Right atrium auricular region (tissue), 2 donors: ENCODE measurements at places on chromosomes 7 and 10.
A peak's percentile ranks its signal among the peaks of the same experiment; 100 is the strongest.

DNA sequence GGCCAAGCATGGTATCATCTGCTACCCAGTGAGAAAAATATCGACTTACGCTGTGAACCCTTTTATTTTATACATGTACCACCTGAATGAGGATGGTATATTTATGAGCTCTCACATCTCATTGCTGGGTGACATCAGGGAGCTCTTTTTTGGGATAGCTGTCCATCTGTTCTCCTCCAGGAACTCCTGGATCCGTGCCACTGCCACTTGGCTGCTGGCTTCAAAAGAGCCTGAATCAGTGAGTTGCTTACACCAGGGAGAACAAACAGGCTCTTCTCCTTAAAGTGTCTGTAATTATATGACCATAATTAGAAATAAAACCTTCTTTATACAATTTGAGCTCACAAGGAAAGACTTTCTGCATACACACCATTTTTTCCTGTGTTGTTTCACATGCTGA, 106.2 kb downstream of the KAT6B start:
- DNase-seq: peak; percentile 65

DNA sequence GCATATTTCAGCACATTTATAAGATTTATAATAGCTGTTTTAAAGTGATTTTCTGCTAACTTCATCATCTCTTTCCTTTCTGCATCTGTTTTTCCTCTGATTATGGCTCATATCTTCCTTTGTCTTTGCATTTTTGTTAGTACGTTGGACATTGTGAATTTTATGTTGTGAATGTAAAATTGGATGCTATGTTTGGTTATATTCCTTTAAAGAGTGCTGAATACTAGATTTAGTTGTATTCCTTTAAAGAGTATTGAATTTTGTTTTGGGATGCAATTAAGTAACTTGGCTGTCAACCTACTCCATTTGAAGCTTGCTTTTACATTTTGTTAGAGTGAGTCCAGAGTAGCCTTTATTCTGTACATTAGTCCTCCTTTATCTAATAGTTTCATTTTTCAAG, 81.2 kb downstream of the ZNF777 start:
- no peak for DNase-seq

DNA sequence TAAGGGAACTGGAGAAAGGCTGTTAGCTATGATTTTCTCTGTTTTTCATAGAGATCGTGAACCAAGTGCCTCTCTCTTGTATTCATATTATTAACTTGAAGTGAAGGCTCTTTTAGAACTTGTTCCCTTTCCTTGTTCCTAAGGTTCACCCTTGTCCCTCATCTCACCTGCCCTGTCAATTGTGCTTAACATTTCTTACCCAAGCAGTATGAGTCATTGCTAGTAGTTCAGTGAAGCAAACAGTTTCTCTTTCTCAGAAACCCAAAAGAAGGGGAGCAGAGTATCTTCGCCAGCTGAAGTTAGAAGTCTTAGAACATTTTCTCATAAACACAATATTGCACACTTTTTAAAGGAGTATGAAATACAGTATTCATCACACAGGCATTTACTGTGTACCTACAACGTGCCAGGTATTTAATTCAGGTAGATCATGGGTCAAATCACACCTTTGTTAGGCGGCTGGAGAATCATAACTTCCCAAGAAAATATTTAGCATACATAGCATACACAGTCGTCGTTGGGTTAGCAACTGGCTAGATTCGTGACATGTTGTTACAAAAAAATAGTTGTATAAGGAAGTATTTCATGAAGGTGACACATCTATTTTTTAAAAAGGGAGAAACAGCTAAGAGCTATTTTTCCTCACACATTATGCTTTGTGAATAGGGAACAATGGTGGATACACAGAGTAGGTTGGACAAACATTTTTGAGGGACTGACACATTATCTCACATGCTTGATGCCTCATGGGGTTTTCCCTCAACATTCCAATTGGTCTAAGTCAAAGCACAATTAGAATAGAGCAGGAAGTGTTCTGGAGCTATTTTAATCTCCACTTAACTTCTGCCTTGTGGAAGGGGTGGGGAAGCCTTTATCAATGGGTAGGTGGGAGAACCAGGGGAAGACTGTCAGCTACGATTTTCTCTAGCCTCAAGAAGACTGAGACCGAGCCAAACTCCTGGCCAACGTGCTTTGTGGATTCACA, 13.2 kb downstream of the HDAC9 start:
- no peak for DNase-seq

- no peak for DNase-seq
Measured at GRCh38 chr7:107505997-107506673, 36.3 kb downstream of the GPR22 start.

DNA sequence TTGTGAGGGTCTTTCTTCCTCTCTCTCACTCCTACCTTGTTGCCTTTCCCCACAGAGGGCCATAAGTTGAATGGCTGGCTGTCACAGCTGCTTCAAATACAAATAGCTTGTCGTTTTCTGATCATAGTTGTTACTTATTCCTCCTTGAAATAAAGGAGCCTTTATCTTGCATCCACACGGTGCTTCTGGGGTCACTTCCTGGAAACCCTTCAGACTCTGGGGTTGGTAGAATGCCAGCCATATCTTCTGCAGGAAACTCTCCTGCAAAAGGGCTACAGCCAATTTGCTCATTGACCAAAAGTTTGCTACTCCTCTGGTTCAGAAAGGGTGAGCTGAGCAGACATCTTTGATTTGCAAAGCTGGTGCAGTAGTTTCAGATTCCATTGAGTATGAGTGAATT, 70.4 kb downstream of the FAM185A start:
- DNase-seq: no peak

DNA sequence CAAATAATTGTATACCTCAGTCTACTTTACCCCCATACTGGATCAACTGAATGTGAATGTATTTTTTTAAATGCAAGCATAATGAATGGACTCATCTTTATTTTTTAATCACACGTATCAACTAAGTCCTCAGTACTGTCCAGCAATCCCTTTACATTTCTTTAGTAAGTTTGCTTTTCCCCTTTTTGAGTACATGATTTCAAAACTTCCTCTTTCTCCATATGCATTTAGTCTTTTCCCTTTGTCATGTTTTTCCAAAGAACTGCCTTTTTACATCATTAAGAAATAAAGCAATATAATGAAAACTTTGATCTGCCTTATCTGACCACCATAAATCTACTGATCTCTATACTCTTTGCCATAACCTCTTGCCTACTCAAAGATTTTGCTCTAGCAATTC, 182.5 kb upstream of the AKR1E2 start:
- DNase-seq: no peak

DNA sequence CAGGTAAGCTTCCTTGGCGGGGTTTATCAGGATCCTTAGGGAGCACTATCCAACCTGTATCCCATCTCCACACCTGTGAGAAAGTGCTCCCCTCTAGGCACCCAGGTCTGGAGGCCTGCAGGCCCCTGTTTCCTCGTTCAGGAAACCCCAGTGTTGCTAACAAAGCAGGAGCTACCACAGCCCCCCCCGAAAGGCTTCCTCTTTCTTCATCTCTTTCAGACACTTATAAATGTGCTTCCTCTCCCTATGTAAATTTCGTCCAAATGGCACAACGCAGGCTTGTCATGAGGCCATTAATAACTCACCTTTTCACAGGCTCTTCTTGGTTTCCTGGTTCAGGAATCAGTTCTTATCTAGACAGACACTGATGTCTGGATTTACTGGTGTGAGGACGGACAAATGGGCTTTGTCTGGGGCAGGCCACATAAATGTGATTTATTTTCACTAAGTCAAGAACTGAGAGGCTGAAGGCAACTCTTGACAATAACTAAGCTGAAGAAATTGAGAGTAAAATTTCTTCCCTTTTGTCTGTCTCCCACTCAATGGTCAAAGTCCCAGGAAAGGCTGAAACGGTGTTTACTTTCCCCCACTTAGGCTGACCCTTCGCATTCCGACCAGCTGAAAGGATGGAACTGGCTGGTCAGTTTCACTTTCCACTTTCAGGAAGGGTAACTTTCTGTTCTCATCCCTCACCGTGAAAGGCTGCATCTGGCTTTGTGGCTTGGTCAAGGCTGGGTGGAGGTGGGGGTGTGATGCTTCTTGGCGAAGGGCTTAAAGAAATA, 46.8 kb downstream of the PIK3AP1 start:
- no peak for DNase-seq

- DNase-seq: no peak
Measured at GRCh38 chr7:155490697-155491628, 33.0 kb downstream of the EN2 start.

DNA sequence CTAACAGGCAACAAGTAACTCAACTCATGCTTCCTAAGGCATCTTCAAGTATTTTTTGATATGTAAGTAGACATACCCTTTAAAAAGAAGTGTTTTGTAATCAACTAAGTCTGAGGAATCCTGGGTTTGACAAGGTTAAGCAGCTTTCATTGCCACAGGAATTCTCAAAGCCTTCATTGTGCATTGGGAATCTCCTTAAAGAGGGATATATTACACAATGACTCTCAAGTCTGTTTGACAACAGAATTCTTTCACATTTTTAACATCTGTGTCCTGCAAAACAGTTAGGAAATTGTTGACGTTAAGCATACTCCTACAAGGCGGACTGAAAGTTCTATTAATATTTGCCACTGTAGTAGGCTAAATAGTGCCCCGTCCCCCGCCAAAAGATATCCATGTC, 71.4 kb downstream of the SGMS1 start:
- DNase-seq: no peak
